ENCODE measurements at places on chromosomes 3 and 15.

DNA sequence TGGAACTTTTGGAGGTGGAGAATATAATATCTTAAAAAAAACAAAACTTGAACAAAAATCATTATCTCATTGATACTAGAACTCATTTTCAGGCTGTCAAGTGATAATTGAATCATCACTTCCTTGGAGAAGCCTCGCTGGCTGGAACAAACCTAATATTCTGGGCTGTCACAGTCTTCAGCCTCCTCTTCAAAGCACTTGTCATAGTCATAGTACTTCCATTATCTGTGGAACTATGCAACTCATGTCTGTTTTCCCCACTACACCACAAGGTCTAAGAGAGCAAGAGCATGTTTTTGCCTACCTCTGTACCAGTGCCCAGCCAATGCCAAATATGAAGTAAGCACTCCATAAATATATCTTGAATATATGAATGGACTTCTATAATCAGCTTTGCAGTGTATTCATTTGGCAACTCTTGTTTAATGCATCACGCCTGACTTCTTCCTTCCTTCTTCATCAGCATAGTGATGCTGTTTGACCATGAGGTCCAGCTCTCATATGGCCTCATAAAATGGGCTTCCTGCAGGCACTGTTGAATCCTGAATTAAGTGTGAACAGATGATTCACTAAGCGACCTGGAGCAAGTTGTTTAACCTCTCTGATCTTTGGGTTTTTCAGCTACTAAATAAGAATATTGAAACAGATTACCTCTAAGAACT is 86.6 kb upstream of the SNRK start:
- DNase-seq = no peak

DNA sequence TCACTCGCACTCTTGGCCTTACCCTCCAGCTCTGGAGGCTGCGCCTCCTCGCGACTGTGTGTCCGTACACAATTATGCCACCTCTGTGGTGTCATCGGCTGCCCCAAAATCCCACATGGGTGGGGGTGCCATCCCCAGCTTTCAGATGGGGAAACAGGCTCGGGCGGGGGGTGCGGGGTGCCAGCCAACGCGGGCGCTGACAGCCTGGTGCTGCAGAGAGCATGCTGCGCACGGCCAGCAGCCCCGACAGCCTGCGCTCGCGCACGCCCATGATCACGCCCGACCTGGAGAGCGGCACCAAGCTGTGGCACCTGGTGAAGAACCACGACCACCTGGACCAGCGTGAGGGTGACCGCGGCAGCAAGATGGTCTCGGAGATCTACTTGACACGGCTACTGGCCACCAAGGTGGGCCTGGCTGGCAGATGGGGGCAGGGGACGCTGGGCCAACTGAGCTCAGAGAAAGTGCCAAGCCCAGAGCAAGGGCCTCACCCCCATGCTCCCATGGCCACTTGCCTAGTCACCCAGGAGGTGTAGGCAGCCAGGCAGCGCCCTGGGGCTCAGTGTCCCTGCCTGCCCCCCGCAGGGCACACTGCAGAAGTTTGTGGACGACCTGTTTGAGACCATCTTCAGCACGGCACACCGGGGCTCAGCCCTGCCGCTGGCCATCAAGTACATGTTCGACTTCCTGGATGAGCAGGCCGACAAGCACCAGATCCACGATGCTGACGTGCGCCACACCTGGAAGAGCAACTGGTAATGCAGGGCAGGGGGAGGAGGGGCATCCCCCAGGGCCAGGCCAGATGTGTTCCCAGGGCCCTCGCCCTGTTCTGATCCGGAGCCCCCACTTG is 47.0 kb downstream of the PLXNA1 start:
- no peak for DNase-seq

- DNase-seq = no peak
Measured at GRCh38 chr3:15633766-15634598, 32.4 kb downstream of the BTD start.

DNA sequence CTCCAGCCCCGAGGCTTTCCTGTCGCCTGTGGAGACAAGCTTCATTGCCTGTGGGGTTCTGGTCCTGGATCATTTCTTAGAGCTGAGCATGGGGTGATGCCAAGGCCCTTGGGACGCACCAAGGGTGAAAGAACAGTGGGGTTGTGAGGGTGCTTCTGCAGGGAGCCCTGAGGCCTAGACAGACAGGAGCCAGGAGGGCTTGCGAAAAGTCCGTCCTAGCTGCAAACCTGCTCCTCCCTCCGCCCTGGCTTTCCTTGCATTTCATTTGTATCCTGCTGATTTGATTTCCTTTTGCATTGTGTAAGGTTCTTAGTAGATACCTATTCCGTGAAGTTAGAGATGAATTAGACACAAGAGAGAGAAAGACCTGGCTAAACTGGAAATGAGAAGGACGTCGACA is 286.9 kb upstream of the C2CD4B start:
- DNase-seq = no peak

DNA sequence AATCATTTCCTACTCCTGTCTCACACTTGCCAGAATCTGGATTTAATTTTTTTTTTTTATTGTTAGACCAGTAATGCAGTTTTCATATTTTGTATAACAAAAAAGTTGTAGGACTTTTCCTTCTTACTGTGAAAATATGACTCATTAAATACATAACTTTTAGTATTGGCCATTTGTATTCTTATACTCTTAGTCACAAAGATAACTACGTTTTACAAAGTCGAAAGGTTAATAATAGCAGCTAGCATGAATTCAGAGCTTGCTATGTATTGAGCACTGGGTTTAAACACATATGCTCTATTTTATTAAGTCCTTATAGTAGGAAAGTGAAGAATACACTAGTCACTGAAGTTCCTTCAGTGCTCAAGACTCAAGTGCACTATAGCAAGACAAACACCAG is 43.1 kb downstream of the LRRN1 start:
- DNase-seq = no peak

- no peak for DNase-seq
Measured at GRCh38 chr3:97817965-97818364, 3.8 kb upstream of the CRYBG3 start.

GRCh38 chr3:118244761-118245160 is 789.9 kb downstream of the IGSF11 start:
- no peak for DNase-seq

DNA sequence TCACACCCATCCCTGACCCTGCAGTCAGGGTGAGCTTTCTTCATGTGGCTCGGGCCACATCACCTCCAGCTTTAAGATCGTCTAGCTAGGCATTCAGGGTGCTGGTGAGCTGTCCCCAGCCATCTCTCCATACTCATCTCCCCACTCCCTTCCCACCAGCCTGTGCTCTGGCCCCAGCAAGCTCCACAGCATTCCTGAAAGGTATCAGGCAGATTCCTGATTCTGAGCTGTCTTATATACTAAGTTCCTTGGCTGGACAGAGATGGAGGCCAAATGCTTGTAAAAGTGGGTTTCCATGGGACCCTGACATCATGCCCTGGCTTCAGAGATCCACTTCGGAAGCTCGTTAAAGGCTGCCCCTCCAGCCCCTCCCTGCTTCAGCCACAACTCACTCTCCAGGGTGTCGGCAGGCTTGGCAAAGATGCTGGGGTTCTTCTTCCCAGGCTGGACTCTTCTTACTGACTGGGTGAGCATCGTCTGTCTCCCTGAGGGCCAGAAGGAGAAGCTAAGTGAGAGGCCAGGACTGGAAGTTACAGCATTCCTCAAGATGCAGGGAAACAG is 3.9 kb downstream of the CILP start:
- no peak for DNase-seq

DNA sequence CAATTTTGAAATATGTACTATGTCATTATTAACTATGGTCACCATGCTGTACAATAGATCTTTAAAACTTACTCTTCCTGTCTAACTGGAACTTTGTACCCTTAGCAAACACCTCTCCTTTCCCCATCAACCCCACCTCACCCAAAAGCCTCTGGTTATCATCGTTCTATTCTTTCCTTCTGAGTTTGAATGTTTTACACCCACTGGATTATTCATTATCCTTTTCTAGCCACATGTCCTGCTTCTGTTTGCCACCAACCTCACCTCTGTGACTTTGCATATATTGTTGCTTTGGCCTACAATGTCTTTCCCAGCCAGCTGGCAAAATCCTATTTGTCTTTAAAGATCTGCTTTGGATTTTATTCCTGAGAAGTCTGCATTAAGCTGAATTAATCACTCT is 102.6 kb upstream of the TSPAN3 start:
- DNase-seq = no peak

DNA sequence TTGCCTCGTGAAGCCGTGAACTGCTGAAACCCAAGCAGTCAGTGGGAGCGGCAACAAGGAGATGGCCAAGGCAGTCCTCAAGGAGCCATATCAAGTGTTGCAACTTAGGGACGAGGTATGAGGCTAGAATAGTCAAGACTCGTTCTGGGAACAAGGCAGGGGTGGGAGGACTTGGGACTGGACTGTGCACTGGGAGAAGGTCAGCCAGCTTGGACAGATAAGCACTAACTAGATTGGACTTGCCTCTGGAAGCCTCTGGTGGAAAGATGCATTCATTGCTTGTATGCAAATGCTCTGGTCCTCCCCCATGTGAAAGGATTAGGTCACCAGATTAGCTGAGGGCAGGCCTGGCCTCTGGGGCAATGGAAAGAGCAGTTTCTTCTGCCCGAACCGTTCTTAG is 123.3 kb upstream of the CTNNB1 start:
- no peak for DNase-seq

GRCh38 chr15:60701261-60702019 is 222.5 kb upstream of the ICE2 start:
- DNase-seq = no peak

DNA sequence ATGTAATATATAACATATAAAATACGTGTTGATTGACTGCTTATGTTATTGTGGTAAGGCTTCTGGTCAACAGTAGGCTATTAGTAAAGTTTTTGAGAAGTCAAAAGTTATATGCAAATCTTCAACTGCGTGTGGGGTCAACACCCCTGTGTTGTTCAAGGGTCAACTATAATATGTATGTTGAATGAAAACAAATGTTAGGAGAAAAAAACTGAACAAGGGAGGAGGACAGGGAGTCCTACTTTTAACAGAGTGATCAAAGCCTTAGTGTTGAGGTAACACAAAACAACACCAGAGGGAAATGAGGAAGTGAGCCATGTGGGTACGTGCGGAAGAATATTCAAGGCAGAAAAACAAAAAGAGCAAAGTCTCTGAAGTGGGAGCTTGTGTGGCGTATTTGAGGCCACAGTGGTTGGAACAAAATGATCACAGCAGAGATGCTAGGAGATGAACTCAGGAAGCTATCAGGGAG is 62.5 kb downstream of the SFMBT1 start:
- DNase-seq = no peak

DNA sequence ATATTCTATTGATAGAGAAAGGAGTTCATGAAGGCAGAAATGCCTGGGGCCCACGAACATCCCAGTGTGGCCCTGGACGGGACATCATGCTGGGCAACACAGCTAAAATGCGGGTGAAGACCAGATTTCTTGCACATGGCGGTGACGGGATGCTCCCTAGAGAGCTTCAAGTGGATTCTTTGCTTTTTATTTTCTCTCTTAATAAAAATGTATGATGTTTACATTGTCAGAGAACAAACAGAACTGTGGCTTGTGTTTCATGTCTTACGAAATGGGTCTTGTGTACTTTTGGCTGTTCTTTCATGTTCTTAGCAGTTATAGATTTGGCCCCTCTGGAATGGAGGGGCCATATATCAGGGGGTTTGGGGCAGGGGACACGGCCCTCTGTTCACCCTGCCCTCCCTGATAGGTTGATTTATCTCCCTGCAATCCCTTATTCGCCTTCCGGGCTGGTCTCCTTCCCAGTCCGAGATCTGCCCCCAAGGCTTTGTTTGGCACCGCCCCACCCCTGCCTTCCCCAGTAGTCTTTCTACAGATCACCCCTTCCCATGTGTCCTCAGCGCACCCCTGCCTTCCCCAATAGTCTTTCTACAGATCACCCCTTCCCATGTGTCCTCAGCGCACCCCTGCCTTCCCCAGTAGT is 68.7 kb upstream of the CGNL1 start:
- DNase-seq = no peak

DNA sequence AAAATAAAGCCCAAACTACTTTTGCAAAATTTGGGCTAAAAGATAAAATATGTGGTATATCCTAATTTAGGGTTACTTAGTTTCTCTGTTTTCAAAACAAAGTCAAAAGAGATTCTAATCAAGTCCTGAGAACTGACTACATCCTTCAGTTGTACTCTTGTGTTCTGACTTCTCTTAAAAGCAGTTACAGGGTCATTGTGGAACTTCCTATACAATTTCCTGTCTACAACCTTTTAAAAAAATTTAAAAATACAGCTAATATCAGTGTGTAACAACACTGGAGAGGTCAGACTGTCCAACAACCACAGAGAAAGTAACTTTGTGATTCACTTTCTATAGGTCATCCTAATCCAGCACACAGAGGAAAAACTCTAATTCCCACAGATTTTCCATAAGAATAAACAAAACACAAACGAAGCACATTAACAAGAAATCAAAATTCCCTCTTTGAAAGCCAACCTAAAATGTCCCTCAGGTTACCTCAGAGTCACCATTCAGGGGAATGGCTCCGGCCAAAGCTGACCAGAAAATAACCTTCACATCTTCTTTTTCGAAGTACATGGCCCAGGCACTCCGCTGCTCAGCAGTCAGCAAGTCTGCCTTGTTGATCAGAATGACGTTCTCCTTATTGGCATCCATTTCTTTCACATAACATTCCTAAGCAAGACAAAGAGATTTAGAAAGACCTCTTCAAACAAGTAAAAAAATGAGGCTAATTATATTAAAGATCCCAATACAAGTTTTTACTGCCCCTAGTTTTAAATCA is 13.3 kb downstream of the LSG1 start:
- no peak for DNase-seq

DNA sequence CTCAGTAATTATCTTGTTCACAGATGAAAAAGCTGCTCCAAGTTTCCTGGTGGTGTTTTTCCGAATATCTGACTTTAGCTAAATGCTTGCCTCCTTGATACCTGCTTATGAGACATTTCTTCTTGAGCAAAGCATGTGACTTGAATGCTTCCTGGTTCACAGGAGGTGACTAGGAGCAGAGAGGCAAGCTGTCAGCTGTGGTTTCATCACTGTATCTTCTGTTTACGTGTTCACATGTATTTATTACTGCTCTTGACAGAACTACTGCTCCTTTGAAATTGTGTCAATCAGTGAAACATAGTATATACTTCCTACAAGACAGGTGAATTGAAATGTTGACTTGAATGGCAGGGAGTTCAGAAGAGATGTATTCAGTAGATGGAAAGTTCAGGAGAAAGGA is 8.9 kb upstream of the SPPL2A start:
- DNase-seq = no peak

- DNase-seq = no peak
Measured at GRCh38 chr15:99909592-99910295, 176.5 kb upstream of the LYSMD4 start.

DNA sequence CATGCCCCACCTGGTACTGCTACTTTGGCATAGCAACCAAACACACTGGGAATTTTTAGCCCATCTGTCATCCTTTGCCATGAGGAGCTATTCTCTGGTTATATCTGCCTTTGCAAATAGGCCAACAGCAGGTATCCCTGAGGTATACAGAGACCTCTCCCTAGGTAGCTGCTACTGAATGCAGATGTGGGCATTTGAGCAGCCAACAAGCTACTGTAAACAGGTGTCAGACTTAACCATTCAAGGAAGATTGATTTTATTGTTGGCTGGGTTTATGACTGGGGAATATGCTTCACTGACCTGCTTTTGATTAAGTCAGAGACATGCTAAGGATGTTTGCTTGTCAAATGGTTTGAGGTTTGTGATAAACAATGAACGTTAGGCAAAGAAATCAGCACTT is 183.2 kb downstream of the OXSM start:
- DNase-seq = no peak
